ENCODE measurements at places on chromosomes 7 and 10. TPM values are rescaled to one million over a fixed set of nuclear protein-coding genes. Genes with fewer than 3 reads are reported as not detected.

GLRX3 gene
- 161 TPM for total RNA-seq

GCK gene
- total RNA-seq = 2.8 TPM

NACAD gene
- 1.7 TPM for total RNA-seq

RET gene
- total RNA-seq = 16.0 TPM

RASA4B gene
- total RNA-seq = 5.9 TPM

- peak; percentile 94 for DNase-seq
Observed at GRCh38 chr10:119817991-119818888, 54.4 kb downstream of the MCMBP start.

DNA sequence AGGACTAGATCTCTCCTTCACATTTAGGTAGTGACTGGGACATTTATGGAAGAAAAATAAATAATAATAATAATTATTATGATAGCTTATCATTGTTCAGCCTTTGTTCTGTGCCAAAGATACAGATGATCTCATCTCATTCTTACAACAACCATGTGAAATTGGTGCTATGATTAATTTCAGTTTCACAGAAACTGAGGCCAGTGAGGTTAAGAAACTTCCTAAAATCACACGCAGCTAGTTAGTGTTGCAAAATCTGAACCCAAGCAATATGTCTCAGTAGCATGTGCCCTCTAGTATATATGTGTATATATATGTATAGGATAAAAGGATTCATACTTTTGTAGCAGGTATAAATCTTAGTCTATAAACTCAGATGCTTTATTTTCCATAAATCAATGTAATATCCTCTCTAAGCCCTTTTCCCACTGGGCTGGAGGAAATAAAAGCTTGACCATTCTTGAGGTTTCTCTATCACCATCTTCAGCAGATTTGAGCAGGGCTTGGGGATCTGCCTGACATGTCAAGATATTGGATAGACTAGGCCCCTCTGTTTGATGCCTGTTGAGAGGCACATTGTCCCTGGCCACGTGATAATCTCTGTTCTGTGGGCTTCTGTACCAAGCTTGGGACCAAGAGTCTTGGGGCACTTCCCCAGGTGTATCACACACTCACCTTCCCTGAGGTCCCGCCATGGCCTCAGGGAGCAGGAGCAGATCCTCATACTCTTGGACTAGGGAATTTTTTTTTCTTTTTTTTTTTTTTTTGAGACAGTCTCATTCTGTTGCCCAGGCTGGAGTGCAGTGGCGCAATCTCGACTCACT is 172.6 kb upstream of the NRP1 start:
- DNase-seq = no peak

- no peak for DNase-seq
Observed at GRCh38 chr10:30883116-30883515, 148.5 kb downstream of the ZNF438 start.

- no peak for DNase-seq
Observed at GRCh38 chr10:82621680-82622079, 746.7 kb downstream of the NRG3 start.

DNA sequence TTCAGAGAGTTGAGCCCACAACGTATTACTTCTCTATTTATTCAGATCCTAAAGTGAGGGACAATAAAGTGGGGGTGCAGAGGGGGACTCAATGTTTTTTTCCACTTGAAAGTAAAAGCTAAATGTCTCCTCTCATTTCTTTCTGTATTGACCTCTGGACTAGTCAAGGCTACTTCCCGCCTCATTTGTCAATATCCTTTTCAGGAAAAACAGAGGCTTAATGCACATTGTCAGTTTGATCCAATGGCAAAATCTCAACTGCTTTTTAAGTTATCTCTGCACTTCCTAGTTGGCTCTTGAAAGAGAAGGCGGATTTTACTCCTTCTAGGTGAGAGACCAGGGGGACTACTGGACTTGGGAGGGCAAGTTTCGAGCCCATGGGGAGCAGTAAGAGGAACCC is 56.4 kb downstream of the HIPK2 start:
- DNase-seq = no peak

DNA sequence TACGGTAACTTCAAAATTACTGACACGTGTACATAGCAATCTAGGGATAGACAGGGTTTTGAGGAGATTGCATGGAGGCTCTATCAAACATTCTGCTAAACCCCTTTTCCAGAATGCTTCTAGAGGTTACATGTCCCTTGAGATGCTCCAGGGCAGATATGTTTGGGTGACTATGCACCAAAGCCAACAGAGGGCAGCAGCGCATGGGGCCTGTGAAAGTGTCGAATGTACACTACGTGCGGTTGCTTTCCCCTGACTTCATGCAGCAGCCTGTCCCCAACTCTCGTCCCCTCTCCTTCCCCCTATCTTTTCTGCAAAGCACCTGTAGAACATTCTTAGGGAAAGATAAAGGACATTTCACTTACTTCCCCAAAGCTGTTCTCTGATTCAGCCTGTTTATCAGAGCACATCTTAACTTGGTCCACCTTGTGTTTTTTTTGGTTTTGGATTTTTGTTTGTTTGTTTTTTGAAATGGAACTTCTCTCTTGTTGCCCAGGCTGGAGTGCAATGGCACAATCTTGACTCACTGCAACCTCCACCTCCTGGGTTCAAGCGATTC is 90.2 kb downstream of the UBE3C start:
- peak; percentile 58 for DNase-seq

Measured in H7 (cell line).